Posterior vena cava (tissue), 2 donors: ENCODE measurements at places on chromosomes 5 and 9. TPM values are rescaled to one million over a fixed set of nuclear protein-coding genes. Genes with fewer than 3 reads are reported as not detected.

The CSF2 gene
- not detected for total RNA-seq

The TLX3 gene
- total RNA-seq = not detected

The SOX30 gene
- total RNA-seq = 0.23 TPM

The KIF12 gene
- total RNA-seq = not detected

The TNFSF8 gene
- 2.9 TPM for total RNA-seq

DNA sequence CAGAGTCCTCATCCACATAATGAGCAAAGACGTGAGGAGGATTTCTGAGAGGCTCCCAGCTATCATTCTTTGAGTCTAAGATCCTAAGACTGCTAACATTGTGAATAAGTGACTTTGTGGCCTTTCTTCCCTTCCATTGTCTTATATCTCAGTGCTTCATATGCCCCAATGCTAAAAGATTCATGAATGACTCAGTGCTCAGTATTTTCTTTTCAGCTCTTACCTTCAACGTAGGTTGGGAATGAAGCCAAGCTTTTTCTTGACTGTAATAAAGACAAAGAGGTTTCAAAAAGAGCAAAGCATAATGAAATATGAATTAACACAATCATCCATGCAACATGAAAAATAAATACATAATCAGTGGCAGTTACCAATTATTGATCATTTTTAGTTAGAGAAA, 146.4 kb downstream of the ENTREP1 start:
- DNase-seq = no peak

GRCh38 chr5:169628892-169629291, 8.2 kb upstream of the DOCK2 start:
- DNase-seq = no peak

DNA sequence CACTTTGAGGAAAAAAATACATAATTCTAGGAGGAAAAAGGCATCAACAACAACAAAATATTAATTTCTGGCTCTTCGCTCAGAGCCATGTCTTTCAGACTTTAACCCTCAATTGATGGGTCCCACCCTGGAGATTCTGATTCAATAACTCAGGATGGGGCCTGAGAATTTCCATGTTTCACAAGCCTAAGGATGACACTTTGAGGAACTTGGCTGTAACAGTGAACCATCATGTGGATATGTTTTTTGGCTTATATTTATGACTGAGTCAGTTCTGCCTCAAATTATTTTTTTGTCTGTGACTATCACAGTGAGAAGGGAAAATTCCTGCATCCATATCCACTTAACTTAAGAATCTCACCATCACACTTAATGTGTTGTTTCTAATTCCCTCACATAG, 504.6 kb downstream of the RASEF start:
- no peak for DNase-seq

- no peak for DNase-seq
Observed at GRCh38 chr9:94783928-94784327, 57.4 kb downstream of the AOPEP start.

DNA sequence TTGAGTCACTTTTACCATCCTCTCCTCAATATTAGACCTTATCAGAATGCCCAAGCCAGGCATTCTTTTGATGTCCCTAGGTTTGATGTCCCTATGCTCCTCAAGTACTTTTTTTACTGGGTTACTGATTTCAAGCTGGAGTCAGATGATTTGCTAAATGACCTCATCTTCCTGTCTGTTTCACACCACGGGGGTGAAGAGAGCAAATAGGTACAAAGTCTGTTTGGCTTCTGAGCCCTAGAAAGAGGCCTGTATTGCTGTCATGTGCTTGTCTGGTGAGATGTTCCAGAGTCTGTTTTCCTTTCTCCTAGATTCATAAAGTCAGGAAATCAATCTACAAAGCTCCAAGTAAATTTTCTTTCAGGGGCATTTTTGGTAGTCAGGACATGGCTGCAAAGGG, 12.7 kb upstream of the DAB2 start:
- DNase-seq = no peak

DNA sequence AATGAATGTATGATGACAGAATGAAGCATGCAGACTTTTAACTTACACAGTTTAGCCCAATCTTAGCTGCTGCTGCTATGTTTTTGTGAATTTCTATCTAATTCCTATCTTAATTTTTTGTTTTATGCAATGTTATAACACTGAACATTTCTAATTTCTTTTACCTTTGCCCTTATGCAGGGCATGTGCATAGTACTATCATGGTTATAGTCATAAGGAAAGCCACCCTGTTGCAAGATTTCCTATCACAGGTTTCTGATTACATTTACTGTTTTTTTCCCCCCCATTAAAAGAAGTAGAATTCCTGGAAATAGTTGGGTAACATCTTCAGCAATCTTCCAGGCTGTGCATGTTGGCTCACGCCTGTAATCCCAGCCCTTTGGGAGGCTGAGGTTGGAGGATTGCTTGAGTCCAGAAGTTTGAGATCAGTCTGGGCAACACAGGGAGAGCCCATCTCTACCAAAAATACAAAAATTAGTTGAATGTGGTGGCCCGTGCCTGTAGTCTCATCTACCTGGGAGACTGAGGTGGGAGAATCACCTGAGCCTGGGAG, 164.4 kb downstream of the KDM4C start:
- no peak for DNase-seq

DNA sequence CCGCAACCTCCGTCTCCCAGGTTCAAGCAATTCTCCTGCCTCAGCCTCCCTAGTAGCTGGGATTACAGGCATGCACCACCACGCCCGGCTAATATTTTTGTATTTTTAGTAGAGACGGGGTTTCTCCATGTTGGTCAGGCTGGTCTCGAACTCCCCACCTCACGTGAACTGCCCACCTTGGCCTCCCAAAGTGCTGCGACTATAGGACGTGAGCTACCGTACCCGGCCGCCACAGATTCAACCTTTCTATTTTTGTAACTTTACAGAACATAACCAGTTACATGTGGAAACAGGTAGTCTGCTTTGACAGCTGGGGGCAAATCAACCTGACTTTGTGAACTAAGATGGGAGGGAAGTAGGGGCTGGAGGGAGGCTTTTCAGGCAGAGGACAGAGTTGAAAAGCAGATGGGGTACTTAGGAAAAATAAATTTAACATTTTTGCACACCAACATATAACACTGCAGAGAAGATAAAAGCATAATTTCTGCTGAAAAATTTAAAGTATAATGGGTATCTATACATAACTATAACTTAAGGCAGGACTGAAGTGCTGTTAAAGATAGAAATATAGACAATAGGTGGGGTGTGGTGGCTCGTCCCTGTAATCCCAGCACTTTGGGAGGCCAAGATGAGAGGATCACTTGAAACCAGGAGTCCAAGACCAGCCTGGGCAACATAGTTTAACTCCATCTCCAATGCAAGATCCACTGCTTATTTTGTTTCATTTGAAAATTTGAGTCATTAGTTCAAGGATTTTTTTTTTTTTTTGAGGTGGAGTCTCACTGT, 5.1 kb downstream of the RPL37 start:
- DNase-seq = no peak

DNA sequence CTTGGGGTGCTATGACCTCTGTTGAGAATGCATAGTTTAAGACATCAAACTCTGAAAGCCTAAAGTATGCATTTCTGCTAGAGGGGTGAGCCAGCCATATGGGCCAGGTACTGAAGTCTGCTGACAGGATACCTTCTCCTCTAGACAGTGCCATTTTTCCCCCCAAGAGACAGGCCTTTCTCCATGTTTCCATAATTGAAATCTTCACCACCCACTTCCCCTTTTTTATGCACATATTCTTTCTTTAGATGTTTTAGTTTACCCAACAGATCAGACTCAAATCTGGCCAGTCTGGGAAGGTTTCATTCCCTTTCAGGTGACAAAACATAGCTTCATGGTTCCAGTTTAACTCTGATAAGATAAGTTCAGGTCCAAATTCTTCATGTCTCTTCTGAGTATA, 212.8 kb downstream of the ADCY2 start:
- DNase-seq = no peak

DNA sequence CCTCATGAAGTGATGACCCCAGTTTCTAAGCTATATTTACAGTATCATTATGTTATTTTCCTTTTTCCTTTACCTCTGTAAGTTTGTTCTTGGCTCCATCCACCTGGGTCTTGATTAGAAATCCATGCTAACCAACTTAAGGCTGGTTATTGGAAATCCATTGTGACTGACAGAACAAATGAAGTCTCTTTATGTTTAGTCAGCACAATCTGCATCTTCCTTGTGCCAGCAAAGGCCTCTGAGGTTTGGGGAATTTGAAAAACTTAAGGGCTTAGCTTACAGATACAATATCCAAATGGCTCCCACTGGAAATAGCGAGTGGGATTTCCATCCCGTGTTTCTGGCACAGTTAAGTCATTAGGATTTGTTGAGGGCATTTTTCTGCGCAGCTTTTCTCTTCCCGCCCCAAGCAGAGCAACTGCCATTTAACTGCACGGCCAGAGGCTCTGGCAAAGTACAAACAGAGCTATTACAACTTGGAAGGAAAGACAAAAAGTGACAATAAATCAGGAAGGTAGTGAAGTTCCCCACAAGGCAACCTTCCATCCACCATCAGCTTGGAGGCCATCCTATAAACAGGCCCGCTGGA, 64.2 kb downstream of the DCP2 start:
- no peak for DNase-seq

- no peak for DNase-seq
Observed at GRCh38 chr5:35373249-35373648, 143.0 kb upstream of the PRLR start.

- DNase-seq = no peak
Observed at GRCh38 chr5:14109041-14109747, 33.9 kb upstream of the TRIO start.

GRCh38 chr5:177393206-177393765, 7.2 kb downstream of the PFN3 start:
- no peak for DNase-seq

GRCh38 chr5:159199225-159199624, 10.1 kb downstream of the RNF145 start:
- no peak for DNase-seq

DNA sequence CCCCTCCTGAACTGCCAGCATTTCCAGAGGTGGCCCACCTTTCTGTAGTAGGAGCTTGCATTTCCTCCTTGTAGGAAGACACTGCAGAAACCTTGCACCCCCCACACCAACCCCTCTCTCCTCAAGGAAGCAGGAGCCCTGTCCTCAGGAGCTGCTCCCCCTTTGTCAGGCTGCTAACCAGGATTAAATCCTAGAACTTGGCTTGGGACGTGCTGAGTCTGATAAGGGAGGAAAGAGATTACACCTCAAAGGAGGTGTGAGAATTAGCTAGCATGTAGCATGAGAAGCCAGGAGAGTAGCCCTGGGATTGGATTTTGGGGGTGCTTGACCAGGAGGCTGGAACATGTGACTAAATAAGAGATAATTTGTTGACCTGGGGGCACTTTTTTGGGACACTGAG, 119.8 kb upstream of the ALDH1B1 start:
- DNase-seq = no peak

DNA sequence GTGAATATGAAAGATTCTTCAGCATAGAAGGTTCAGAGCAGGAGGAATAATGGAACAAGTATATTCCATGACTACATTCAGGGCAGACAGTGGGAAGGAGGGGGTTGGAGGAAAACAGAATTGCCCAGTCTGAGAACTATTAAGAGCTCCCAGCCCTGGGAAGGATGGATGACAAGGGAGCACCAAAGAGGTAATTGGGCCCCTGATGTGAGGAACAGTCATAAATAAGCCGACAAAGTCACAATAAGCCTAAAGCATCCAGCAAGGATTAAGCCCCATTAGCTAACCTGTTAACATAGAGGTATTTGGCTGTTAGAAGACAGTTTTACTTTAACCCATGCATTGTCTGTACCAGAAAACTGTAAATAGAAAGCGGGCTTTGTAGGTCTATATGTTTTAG, 348.7 kb upstream of the SEMA6A start:
- no peak for DNase-seq

GRCh38 chr9:91001146-91001611, 199.6 kb downstream of the SYK start:
- DNase-seq = no peak
